ENCODE measurements at places on chromosomes 1 and 21.

DNA sequence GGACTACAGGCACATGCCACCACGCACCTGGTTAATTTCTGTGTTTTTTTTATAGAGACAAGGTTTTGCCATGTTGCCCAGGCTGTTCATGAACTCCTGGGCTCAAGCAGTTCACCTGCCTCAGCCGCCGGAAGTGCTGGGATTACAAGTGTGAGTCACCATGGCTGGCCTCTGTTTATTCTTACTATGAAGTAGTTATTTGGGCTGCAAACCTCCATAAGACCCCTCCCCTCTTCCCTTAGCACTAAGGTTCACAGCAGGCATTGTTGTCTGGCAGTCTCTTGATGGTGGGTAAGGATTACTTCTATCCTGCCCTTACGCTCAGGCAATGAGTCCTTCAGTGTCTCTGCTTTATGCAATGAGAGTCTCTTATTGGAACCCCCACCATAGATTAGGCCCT, 51.8 kb downstream of the ANGPTL1 start:
- no peak for DNase-seq

GRCh38 chr1:246001837-246002230, 505.2 kb downstream of the SMYD3 start:
- no peak for DNase-seq

GRCh38 chr1:172533513-172534151, 682 bp downstream of the SUCO start:
- DNase-seq, result no peak

DNA sequence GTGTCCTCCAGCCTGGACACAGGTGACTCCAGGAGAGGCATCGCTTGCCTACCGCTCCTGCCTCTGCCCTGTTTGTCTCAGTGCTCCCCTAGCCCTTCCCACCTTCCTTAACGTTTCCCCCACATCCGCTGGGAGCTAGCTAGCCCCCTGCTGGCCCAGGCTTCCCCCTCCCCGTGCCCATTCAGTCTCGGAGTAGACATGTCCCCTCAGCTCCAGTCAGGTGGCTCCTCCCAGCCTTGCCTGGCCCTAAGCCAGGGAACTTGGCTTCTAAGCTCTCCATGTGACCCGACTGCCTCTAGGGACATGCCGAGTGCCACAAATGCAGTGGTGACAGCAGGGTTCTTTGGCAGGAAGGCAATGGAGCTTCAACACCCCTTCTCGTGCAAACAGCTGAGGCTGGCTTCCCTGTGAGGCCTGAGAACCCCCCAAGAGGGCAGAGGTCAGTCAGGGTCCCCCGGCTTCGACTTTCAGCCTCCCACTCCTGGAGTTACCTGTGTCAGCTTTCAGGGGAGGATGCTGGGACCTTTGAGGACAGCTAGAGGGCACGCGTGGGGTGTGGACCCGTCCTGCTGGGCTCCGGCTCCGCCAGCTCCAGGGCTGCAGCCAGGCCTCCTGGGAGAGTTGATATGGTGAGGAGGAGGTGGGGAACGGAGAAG, 16.2 kb downstream of the DRAXIN start:
- no peak for DNase-seq

GRCh38 chr1:10046356-10047085, 13.8 kb downstream of the UBE4B start:
- no peak for DNase-seq

GRCh38 chr1:20578062-20578461, 10.8 kb upstream of the CDA start:
- DNase-seq, result no peak

DNA sequence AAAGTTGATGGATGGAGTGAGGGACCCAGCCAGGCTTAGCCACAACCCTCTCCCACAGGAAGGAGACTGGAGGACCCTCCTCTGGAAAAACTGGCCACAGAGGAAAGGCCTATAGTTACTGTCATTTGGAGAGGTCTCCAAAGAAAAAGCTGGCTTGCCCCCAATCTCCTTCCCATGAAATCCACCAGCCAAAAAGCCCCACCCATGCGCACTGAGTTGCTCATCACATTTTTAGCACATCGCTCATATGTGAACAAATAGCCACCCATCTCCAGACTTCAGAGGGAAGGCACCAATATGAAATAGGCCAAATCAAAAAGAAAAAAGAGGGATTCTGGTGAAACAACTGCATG, 36.9 kb upstream of the QSOX1 start:
- DNase-seq, result no peak

GRCh38 chr1:177442584-177442983, 271.8 kb downstream of the BRINP2 start:
- DNase-seq, result no peak

- DNase-seq, result no peak
These were observed 3.6 kb downstream of the ERG start for GRCh38 chr21:38494703-38495102.

- no peak for DNase-seq
These were observed 38.3 kb downstream of the PTGFRN start for GRCh38 chr1:116948046-116948445.

- no peak for DNase-seq
These were observed 2.1 kb downstream of the GJA8 start for GRCh38 chr1:147904726-147905125.

GRCh38 chr21:32978331-32979270, 47.1 kb upstream of the OLIG2 start:
- DNase-seq, result no peak

DNA sequence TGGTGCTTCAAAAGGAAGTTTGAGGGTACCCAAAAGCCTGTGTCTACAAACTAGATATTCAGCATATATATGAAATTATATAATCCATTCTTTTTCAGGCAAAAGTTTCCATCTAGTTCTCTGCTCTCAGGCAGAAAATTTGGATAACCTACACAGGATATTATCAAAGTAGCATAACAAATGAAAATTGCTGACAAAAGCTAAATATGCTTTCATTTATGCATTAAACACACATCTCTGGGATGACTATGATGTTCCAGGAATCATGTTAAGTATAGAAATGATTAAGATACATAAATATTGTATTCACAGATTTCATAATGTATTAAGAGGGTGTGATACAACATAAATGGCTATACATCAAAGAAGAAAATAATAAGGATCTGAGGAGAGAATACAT, 92.8 kb downstream of the LRRC53 start:
- DNase-seq, result no peak

GRCh38 chr1:179251675-179252074, 22.2 kb upstream of the ABL2 start:
- no peak for DNase-seq

DNA sequence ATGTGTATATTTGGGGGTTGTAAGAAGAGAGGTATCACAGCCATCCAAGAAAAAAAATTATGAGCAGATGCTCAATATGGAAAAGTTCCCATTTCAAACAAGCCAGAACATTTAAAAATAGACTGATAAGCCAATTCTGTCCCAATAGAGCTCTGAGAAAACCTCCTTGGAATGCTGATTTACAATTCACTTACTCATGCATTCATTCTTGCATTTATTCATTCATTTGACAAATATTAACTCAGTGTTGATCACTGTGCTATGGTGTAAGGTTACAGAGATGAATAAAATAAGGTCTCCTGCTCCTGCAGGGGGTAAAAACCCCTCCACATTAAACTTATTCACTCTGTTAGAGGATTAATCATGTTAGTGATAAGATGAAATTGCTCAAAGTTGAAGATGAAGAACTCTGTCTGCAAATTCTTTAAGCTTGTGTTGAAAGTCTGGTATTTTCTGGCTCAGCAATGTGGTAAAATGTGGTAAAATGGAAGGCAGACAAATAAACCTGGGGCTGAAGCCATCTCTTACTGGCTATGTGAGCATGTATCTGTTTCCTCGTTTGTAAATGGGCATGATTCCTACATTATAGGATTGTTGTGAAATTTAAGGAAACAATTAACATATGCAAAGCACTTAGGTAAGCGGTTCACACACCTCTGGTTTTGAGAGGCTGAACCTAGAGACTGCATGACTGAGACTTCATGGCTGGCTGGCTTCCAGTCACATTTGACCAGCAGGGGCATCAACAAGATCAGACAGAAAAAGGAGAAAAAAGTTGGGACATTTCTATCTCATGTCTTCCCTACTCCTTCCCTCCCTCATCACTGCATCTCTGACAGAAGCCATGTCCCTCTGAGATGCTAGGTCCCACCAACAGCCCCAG, 45.0 kb upstream of the DAB1 start:
- no peak for DNase-seq

DNA sequence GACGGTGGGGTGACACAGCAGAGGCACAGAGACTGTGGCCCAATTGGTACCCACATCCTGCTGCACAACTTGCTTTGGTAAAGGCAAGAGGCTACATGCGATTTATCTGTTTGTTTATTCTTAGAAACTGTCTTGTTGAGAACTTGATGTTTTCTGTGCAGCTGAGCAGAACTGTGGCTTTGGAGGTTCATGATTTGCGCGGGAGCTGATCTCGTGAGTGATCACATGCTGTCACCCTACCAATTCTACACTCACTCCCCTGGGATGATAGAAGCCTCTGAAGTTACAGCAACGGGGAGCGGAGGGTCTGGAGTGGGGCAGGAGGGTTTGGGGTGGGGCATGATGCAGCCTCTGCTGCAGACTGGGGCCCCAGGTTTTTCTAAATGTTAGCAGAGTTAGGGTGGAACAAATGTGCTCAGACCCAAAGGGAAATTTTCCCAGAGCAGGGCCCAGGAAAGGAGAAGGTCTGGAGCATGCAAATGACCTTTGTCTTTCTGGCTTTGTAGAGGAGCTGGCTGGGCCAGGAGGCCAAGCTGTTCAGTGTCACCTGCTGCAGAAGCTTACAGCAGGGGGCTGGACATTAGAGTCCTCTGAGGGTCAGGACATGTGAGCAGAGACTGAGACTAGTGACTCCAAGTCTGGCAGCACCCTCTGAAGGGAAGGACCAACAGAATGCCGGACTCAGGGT, 83.6 kb downstream of the GRIK3 start:
- DNase-seq, result no peak

- DNase-seq, result no peak
These were observed 24.6 kb upstream of the SLC45A3 start for GRCh38 chr1:205704903-205705302.

- no peak for DNase-seq
These were observed 97.8 kb downstream of the DUSP10 start for GRCh38 chr1:221644145-221644448.

GRCh38 chr1:201072149-201072548, 40.1 kb downstream of the CACNA1S start:
- DNase-seq, result no peak

DNA sequence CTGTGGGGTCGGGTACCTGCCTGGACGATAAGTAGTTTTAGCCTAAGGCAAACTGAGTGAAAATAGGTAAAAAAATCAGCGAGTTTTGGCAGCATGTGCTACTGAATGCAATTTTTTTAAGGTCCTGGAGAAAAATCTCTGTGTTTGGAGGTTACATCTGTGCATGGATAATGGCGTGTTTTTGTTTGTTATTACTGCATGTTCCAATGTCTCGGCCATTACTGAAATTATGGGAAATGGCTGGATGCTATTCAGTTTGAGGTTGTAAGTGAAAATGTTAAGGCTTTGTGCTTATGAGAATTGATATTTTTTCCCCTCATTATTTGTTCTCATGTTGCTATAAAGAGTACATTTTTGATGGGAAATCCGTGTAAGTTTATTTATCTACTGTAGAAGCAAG, 441.7 kb downstream of the PRDM2 start:
- DNase-seq, result no peak

GRCh38 chr1:238205045-238205662, 314.4 kb upstream of the ZP4 start:
- DNase-seq, result no peak

- no peak for DNase-seq
These were observed 89.0 kb upstream of the SERTAD4 start for GRCh38 chr1:210143465-210144062.

DNA sequence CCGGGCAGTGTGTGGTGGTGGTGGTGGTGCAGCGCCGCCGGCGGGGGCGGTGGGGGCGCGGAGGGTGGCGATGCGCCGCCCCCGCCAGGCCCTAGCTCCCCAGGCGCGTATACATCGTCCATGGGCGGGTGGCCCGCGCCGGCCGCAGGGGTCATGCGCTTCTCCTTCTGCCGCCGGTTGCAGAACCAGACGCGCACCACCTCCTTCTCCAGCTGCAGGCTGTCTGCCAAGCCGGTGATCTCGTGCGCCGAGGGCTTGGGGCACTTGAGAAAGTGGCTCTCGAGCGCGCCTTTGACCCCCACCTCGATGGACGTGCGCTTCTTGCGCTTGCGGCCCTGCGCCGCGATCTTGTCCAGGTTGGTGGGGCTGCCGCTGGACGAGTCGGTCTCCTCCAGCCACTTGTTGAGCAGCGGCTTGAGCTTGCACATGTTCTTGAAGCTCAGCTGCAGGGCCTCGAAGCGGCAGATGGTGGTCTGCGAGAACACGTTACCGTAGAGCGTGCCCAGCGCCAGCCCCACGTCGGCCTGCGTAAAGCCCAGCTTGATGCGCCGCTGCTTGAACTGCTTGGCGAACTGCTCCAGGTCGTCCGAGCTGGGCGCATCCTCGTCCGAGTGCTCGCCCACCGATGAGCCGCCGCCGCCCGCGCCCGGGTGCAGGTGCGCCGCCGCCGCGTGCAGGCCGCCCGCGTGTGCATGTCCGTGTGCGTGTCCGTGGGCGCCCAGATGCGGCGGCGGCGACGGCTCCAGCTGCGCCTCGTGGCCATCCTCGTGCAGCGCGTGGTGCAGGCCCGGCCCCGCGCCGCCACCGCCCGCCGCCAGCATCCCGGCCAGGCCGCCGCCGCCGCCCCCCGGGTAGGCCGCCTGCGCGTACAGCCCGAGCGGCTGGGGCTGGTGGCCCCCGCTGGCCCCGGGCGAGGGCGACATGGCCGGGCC, 926 bp downstream of the POU3F1 start:
- no peak for DNase-seq

- no peak for DNase-seq
These were observed 18.2 kb upstream of the RC3H1 start for GRCh38 chr1:174040387-174040786.

GRCh38 chr1:92833840-92834239, 2.0 kb downstream of the RPL5 start:
- DNase-seq, result no peak

GRCh38 chr21:18387994-18388393, 15.6 kb downstream of the TMPRSS15 start:
- no peak for DNase-seq

DNA sequence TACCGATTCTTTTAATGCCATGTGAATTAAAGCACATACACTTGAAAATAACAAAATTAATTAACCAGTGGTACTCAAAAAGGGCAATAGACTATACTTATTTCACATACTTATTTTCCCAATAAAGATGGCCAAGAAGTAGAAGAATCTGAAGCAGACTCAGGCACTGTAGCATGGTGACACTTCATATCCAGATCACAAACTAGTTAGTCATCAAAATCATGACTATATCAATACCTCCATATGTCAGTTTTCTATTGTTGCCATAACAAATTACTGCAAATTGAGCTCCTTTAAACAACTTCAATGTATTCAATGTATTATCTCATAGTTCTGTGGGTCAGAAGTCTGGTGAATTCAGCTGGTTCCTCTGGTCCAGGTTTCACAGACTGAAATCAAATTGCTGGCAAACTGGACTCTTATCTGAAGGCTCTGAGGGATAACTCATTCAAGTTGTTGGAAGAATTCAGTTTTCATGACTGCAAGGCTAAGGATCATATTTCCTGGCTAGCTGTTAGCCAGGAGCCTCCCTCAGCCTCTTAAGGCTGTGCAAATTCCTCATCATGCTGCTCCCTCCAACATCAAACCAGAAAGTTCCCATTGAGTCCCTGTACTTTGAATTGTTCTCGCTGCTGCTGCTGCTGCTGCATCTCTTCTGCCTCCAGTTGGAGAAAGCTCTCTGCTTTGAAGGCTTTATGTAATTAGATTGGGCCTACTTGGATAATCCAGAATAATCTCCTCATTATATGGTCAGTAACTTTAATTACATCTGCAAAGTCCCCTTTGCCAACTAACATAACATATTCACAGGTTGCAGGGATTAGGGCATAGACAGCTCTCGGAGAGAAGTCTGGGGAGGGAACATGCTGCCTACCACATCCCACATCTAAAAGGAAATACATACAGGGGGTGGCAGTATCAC, 91.5 kb downstream of the MRPL39 start:
- DNase-seq, result no peak
